Osteoblast (primary cell): ENCODE measurements at places on chromosomes 12 and 14. TPM values are rescaled to one million over a fixed set of nuclear protein-coding genes. Genes with fewer than 3 reads are reported as not detected.

DNA sequence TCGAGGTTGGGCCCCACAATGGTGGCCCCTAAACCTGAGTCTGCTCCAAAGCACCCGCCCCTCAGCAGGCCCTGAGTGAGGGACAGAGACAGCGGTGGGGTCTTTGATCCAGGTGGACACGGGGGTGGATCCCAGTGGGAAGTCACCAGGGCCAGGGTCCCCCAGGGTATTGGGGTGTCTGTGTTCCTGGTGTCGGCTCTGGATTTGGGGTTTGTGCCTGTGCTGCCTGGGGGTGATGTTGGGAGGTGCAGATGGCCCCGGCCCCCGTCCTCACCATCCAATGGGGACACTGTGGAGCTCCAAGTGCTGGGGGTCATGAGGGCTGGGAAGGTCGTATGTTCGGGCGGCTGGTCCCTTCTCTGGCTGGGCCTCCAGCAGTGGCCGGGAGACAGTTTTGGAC is 354.2 kb downstream of the TMEM121 start:
- DNase-seq, result peak; percentile 59

- no peak for DNase-seq
These were observed 100.5 kb downstream of the SLC38A4 start for GRCh38 chr12:46725332-46725731.

- DNase-seq, result peak; percentile 36
These were observed 6.4 kb downstream of the GOLGA5 start for GRCh38 chr14:92800525-92800924.

GRCh38 chr14:65585216-65585615 is 172.7 kb downstream of the FUT8 start:
- no peak for DNase-seq

GRCh38 chr14:100498068-100498467 is 89.1 kb downstream of the BEGAIN start:
- no peak for DNase-seq

- no peak for DNase-seq
These were observed 7.5 kb downstream of the WIF1 start for GRCh38 chr12:65113621-65114035.

DNA sequence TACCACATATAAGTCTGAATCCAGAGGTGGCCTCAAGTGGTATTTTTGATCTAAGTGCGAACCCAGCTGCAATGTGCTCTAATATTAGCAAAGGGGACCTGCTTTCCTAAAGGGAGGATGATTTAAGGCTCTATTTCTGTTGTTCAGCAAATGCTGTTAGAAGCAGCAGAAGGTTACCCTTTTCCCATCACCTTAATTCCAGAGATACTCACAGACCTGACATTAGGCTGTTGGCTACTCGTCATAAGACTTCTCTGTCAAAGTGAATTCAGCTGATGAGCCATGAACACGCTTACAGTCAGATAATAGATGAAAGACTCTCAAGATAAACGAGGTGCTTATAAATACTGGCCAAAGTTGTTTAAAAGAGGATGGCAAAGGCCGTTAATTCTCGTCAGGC is 308.7 kb upstream of the DDHD1 start:
- no peak for DNase-seq

DNA sequence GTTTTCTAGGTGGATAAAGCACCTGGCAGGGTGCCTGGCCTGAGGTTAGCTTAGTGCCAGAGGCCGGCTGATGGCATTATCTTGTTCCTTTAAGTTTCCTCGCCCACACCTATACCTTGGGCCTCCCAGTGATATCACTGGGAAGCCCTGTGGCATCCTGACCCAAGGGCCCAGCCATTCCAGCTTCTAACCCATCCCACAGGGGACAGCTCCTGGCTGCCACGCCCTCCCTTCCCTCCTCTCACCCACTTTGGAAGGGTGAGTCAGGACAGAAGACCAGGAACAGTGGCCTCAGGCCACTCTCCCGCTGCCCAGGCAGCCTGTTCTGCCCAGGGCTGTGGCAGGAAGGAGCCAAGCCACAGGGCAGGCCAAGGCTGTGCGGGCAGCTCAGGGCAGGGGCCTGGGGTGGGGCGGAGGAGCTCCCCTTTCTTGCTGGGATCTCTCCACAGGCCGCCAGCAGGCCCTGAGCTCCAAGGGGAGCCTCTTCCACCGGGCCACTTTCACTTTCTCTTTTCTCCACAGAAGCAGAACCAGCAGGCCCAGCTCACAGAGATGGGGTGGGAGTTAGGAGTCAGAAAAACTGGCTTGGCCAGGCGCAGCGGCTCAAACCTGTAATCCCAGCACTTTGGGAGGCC is 75.1 kb downstream of the IRF2BPL start:
- DNase-seq, result peak; percentile 97

DNA sequence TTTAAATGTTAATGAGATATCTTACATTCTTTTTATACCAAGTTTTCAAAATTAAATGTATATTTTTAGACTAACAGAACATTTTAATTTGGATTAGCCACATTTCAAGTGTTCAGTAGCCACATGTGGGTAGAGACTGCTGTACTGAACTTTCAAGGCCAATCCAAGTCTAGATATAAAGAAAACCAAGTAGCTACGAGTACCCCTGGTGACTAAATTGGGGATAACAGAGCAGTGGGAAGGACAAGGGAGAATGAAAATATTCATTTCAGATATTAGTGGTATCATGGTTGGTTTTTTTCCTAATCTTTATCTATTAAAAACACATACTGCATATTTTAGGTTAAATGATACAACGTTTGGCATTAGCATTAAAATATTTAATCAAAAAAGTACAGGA is 69.4 kb upstream of the RHOJ start:
- DNase-seq, result no peak

DNA sequence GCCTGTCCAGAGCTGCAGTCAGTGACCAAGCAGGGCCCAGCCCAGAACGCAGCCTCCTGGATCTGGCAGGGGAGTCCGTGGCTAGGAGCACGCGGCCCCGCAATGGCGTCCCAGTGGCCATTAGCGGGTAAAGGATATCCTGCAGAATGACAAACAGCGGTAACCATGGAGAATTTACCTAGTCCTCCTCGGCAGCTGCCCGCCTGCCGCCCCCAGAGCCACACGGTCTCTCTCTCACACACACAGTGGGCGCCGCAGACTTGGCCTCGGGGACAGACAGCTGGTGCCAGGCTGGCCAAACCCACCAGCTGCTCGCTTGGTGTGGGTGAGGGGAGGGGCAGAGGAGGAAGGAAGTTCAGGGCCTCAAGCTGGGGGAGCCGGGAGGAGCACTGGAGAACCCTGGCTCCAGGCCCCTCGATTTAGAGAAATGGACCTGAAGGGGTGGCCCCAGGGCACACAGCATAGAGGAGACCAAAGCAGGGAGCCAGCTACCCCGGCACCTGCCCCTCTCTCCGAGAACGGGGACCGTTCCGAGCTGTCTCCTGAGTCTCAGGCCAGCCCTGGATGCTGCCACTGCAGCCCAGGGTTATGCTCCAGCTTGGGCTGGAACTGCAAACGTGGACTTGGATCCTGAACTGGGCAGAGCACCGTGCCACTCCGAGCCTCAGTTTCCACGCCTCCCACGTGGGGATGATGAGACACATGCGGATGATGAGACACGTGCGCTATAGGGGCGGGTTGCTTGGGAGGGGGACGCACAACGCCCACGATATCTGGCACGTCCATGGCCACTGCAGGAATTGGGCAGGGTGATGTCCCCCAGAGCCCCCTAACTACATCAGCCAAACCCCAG is 3.4 kb downstream of the CDK2AP1 start:
- peak; percentile 83 for DNase-seq

DNA sequence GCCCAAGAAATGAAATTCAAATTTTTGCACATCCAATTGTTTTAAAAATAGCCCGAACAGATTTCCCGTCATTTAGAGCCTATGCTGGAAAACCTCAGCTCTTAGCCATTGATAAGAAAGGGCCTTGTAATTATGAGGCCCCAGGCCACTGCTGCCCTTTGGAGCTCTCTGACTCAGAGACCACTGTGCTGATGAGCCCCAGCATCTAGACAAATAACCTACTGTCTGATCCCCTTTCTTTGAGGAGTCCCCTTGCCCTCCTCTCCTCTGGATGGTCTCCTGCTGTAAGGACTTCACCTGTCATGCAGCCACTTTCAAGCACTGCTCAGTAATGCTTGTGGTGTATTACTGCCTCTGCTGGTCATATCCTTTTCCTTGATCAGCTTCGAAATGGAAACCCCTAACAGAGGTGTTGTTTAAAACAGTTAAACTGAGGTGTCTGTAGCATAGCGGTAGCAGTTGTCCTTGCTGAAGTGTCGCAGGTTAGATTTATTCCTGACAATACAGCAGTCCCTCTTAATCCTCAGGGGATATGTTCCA is 159.9 kb upstream of the SRRM4 start:
- DNase-seq, result no peak

GRCh38 chr12:31603546-31604009 is 12.6 kb upstream of the DENND5B start:
- DNase-seq, result no peak

DNA sequence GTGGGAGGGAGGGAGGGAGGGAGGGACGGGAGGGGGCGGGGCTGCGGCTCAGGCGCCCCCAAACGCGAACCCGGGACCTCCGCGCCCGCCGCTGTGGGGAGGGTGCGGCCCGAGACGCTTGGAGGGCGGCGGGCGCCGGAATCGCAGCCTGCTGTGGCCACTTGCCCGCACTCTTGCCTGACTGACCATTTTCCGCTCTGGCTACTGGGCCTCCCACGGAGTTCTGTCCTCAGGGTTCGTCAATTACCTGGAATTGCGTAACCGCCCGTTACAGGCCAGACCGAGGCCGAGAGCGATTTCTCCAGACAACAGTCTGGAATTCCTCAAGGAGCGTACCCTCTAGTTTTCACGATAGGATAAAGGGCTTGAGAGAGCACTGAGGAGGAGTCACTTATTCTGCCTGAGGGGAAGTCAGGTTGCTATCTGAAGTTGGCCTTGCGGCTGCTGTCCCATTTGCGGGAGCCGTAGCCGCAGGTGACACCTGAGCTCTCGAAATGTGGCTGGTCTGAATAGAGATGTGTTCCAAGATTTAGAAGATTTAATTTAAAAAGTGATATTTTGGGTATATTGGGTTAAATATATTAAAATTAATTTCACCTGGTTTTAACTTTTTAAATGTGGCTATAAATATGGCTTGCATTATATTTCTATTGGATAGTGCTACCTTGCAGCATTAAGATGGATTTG is 446 bp upstream of the ZNF641 start:
- peak; percentile 92 for DNase-seq

DNA sequence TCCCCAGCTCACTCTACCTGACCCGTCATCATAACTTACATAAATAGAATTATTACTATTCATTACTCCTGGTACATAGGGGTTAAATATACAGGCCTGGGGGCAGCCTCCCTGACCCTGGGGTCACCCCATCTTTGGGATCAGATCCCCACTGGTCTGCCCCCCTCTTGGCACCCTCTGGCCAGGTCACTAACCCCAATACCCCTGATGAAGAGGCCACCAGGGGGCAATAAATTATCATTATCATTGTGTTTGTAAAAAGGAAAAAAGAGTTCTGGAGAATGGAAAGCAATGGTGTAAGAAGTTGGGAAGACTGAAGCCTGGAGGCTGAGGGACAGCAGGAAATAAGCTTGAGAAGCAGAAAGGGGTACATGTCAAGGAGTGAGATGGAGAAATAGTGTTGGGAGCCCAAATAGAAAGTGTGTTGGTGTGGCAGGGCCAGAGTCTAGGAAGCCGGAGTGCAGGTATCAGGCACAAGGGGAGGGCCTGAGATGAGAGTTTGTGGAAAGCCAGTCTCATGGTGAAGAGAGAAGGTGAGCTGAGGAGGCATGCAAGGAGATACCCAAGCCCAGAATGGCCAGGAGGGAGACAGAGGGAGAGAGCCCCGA is 6.1 kb upstream of the AAAS start:
- DNase-seq, result peak; percentile 86

GRCh38 chr14:22520796-22521195 is 68.2 kb downstream of the DAD1 start:
- DNase-seq, result no peak

DNA sequence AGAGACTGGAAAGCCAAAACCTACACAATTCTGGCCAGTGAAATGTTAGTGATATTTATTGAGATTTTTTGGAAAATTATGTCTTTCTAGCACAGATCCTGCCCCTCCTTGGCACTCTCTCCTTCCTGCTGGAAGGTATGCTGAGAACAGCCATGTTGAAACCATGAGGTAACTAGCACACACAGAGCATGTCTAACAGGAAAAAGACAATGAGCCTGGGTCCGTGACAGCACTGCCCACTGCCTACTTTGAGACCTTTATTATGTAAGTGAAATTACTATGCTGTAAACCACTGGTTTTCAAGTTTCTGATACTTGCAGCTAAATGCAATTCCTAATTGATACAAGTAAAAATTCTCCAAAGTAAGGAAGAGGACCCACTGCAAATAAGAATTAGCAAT is 81.6 kb upstream of the SINHCAF start:
- no peak for DNase-seq

- DNase-seq, result no peak
These were observed 74.4 kb downstream of the NTF3 start for GRCh38 chr12:5506295-5506694.

- DNase-seq, result no peak
These were observed 151.1 kb upstream of the PKP2 start for GRCh38 chr12:33047666-33048065.

DNA sequence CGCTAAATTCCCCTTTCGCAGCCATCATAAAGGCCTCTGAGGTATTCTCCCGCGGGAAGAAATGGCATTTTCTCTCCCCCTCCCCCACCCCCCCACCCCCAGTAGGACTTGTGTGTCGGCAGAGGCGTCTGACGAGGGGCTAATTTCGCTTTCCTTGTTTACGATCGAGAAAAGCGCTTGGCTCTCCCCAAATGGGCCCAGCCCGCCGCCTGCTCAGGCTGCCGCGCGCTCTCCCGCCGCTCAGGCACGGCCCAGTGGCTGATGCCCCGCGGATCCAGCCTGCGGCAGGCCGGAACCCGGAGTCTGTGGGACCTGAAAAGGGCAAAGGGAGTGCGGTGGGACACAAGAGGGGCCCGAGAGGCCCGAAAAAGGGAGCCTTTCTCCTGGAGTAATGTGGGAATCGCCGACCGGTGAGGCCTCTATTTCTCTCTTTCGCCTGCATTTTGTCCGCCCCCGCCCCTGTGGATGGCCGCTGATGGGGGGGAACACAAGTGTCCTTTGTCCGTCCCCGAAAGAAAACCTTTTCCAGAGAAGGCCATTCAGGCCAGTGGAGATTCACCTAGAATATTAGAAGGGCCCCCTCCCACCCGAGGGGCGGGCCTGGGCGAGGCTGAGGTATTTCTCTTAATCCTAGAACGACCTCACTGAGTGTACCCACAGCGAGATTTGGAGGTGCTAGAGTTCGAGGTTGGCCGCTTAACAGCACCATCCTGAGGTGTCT is 9.0 kb upstream of the HOXC6 start:
- DNase-seq, result no peak

GRCh38 chr14:81315341-81315740 is 84.8 kb downstream of the STON2 start:
- DNase-seq, result no peak

GRCh38 chr12:62375603-62376002 is 91.0 kb upstream of the MON2 start:
- no peak for DNase-seq

The PMEL gene
- total RNA-seq, result 0.59 and 0.72 TPM in 2 replicates

The KERA gene
- not detected in 2 replicates for total RNA-seq

The KCNK10 gene
- under 0.01 TPM in 2 replicates for total RNA-seq

The TMEM132D gene
- total RNA-seq, result not detected in 2 replicates

The PTGDR gene
- 1.4 and 1.5 TPM in 2 replicates for total RNA-seq

The C1QL4 gene
- total RNA-seq, result 0.36 TPM in 1 of 2 replicates, not detected in the other

The EGLN3 gene
- total RNA-seq, result under 0.01 and 0.29 TPM in 2 replicates

The USP44 gene
- total RNA-seq, result under 0.01 and 0.36 TPM in 2 replicates

The RAB15 gene
- 4.0 and 4.1 TPM in 2 replicates for total RNA-seq

The MANSC1 gene
- 3.3 and 4.7 TPM in 2 replicates for total RNA-seq

The SLC4A8 gene
- 1.2 and 2.9 TPM in 2 replicates for total RNA-seq

The PLCZ1 gene
- not detected in 2 replicates for total RNA-seq

The PLD4 gene
- total RNA-seq, result not detected in 2 replicates

The ADCY4 gene
- 17.7 and 18.8 TPM in 2 replicates for total RNA-seq

The KRT78 gene
- total RNA-seq, result not detected in 2 replicates
